ENCODE measurements at places on chromosomes 3 and 15. TPM values are rescaled to one million over a fixed set of nuclear protein-coding genes. Genes with fewer than 3 reads are reported as not detected.

The CYP8B1 gene
- not detected for total RNA-seq

The CRABP1 gene
- total RNA-seq = not detected

The RBM15B gene
- 31.2 TPM for total RNA-seq

The RTP4 gene
- total RNA-seq = 2.1 TPM
